ENCODE measurements at places on chromosomes 3 and 15.
A peak's percentile ranks its signal among the peaks of the same experiment; 100 is the strongest.

DNA sequence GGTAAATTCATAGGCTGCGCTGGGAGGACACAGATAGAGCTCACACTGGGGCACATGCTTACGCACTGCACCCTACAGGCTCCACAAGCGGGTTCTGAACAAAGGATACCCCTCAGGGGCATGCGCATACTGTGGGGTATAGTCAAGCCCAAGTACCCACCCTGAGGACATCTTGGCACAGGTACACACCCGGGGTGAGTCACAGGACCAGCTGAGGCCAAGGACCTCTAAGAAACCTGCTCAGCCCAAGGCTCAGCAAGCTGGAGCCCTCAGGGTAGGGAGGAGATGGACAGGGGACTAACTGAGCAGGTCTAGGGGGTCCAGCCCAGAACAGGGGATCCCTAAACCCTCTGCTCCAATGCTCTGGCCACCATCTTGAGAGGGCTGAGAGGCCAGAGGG is 3.3 kb downstream of the SHISA5 start:
- no peak for DNase-seq

- no peak for DNase-seq
Observed at GRCh38 chr15:98035577-98036010, 75.1 kb downstream of the ARRDC4 start.

DNA sequence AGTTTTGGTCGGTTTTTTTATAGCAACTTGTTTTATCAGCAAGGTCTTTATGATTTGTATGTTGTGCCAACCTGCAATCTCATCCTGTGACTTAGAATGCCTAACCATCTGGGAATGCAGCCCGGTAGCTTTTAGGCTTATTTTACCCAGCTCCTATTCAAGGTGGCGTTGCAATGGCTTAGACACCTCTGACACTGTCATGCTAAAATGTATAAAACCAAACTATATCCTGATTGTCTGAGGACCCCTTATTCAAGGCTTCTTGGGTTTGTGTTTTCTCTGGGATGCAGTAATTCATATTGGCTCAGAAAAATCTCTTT is 209.0 kb upstream of the ALCAM start:
- no peak for DNase-seq

GRCh38 chr3:123169930-123170329 is 31.8 kb upstream of the SEC22A start:
- DNase-seq: no peak

GRCh38 chr15:83115410-83115809 is 8.0 kb downstream of the TM6SF1 start:
- DNase-seq: no peak

GRCh38 chr3:52026041-52026440 is 30.3 kb downstream of the DUSP7 start:
- no peak for DNase-seq

- DNase-seq: peak; percentile 42
Observed at GRCh38 chr3:157064402-157064801, 95.5 kb downstream of the CCNL1 start.

GRCh38 chr15:101446518-101447167 is 42.9 kb downstream of the PCSK6 start:
- DNase-seq: no peak

DNA sequence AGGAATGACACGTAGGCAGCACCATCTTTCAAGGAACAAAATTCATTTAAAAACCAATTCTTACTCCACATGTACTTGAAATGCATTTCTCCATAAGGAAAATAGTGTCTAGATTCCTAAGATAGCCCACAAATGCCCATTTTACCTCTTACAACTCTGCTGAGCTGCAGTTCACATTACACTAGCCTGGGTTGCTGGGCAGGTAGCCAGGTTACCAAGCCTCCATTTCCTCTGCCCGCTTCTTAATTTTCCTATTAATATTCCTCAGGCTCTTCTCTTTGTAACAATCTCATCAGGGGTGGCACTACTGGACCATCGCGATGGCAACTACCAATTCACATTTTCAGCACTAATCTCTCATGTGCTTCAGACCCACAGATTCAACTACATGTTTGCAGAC is 10.8 kb downstream of the ATP13A3 start:
- DNase-seq: no peak

Data from KBM-7 (cell line).